ENCODE measurements at places on chromosomes 6 and 20.
A peak's percentile ranks its signal among the peaks of the same experiment; 100 is the strongest.

GRCh38 chr20:37327748-37328147 lies 18.2 kb upstream of the SRC start:
- DNase-seq, result no peak

GRCh38 chr6:84150705-84151104 lies 76.7 kb downstream of the CEP162 start:
- DNase-seq, result peak; percentile 4

DNA sequence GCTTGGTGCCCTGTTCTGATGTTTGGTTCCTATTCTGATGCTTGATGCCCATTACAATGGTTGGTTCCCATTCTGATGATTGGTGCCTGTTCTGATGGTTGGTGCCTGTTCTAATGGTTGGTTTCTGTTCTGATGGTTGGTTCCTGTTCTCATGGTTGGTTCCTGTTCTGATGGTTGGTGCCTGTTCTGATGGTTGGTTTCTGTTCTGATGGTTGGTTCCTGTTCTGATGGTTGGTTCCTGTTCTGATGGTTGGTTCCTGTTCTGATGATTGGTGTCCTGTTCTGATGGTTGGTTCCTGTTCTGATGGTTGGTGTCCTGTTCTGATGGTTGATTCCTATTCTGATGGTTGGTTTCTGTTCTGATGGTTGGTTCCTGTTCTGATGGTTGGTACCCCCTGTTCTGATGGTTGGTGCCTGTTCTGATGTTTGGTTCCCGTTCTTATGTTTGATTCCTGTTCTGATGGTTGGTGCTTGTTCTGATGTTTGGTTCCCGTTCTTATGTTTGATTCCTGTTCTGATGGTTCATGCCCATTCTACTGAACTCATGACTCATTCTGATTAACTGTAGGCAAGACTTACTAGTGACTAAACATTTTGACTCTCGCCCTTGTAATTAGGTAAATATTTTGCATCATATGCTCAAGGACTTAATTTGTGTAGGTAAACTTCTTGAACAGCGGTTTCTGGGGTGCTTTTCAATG lies 146.2 kb downstream of the DLL1 start:
- no peak for DNase-seq

- no peak for DNase-seq
Measured at GRCh38 chr6:109091314-109092024, 3.2 kb downstream of the SESN1 start.

GRCh38 chr6:15481390-15482291 lies 181.2 kb downstream of the DTNBP1 start:
- DNase-seq, result no peak

- no peak for DNase-seq
Measured at GRCh38 chr20:62733526-62733842, 24.8 kb downstream of the NTSR1 start.

- DNase-seq, result no peak
Measured at GRCh38 chr6:95551678-95552324, 25.5 kb upstream of the MANEA start.

DNA sequence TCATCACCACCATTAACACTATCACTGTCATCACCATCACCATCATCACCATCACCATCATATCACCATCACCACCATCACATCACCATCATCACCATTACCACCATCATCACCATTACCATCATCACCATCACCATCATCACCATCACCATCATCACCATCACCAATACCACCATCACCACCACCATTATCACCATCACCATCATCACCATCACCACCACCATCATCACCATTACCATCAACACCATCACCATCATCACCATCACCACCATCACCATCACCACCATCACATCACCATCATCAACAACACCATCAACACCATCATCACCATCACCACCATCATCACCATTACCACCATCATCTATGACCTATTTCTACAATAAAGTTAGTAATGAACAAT lies 86.1 kb upstream of the PDE10A start:
- no peak for DNase-seq

- DNase-seq, result no peak
Measured at GRCh38 chr6:99912657-99913056, 81.4 kb downstream of the MCHR2 start.

DNA sequence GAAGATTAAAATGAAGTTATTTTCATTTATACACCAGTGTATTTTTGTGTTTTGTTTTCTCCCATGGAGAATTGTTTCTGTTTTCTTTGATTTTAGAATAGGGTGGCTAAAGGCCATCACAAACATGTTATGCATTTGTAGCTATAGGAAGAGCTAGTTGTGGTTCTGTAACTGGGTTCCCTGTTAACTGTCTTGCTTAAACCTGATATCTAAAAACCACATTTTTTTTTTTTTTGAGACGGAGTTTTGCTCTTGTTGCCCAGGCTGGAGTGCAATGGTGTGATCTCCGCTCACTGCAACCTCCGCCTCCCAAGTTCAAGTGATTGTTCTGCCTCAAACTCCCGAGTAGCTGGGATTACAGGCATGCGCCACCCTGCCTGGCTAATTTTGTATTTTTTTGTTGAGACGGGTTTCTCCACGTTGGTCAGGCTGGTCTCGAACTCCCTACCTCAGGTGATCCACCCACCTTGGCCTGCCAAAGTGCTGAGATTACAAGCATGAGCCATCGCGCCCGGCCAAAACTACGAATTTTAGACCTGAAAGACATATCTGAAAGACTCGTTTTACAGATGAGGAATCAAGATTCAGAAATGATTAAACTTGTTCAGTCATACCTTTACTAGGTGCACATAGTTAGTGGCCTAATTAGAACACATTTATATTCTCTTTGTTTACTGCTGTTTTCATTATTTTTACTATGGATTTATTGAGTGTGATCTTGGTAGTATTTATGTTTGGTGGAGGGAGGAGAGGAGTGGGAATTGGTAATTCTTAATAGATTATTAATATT lies 18.0 kb downstream of the SCAF8 start:
- no peak for DNase-seq

- DNase-seq, result no peak
Measured at GRCh38 chr20:60372275-60372674, 414.1 kb downstream of the CDH26 start.

DNA sequence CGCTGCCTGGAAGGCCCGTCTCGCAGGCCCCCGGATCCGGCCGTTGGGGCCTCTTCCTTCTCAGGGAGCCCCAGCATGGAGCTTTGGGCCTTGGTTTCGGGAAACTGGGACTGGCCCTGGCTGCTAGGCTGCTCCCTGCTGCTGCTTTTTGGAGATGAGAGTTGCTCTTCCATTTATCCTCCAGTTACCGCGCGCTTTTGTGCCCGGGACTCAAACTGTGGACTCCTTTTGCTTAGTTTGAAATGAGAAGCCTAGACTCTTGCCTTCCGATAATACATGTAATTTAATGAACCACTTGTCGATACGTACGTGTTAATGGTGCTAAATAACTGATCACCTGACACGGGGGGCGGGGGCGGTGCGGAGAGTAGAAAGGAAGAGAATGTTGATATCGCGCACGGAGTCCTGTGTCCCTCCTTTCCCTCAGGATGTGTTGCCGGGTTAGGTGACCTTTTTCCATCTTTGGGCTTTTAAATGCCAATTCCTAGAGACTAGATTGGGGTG lies 968 bp downstream of the PHF3 start:
- no peak for DNase-seq

GRCh38 chr6:11463398-11463780 lies 74.2 kb upstream of the TMEM170B start:
- DNase-seq, result no peak

DNA sequence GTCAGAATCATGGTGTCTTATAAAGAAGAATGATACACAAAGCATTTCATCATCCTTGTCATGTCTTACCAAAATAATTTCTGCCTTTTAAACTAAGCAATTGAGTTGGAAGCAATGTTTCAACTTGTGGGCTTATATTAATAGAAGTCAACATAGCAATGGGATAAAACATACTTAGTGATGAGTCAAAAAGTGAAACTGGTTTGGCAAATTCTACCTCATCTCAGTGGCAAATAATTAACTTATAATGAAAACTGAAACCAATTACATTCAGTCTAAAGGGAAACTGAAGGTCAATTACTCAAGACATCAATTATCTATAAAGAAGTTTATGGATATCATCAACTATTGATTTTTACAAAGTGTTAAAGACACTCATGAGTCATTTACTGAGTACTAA lies 463.8 kb downstream of the BMP2 start:
- DNase-seq, result no peak

GRCh38 chr20:39533858-39534257 lies 571.7 kb downstream of the DHX35 start:
- DNase-seq, result no peak

DNA sequence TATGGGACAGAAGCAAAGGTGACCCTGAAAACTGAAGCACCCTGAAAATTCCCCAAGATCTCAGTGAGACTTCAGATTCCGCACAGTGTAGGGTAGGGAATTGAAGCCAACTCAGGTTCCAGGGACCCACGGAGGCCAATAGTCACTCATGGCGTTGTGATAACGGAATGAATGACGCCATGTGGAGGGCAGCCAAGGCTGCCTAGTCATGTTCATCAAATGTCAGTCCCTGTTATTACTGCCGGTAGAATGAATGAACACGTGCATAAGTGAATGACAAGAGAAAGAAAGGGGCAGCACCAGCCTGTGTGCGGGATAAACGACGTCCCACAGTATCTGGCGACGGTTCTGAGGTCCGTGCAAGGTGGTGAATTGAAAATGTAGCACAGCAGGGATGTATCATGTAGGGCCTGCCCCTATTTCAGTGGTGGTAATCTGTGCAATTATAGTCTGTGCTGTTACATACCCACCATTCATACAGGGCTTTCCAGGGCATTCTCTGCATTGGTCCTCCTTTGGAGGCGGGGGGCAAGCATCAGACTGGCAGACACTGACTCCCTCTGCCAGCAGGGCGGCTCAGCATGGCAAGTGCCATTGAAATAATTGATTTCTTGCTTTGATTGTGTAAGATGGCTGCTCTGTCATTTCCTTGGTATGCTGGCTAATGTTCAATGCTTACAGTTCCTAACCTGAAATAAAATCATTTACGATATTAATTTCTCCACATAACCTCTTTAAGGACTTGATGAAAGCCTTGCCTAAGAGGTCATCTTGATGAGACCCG lies 386.9 kb downstream of the CDH4 start:
- DNase-seq, result no peak

DNA sequence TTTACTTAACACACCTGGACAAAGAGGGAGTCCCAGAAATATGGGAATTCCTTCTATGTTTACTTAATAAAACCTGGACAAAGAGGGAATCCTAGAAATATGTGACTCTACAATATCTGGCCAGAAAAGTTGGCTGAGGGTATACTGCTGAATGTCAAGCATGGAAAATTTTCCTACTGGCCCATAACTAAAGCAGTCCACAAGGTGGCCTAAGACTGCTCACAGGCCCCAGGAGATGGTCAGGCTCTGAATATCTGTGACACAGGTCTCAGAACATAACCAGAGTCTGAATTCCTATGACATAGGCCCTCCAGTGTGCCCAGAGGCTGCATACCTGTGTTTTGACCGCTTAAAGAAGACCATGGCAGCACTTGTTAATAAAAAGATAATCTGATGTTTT lies 578.2 kb upstream of the NRSN1 start:
- no peak for DNase-seq

GRCh38 chr20:14950633-14951032 lies 613.2 kb upstream of the FLRT3 start:
- DNase-seq, result no peak

GRCh38 chr6:55833284-55833683 lies 42.1 kb downstream of the BMP5 start:
- DNase-seq, result no peak

- DNase-seq, result no peak
Measured at GRCh38 chr6:127272576-127272975, 5.9 kb downstream of the RNF146 start.

GRCh38 chr20:60050193-60050947 lies 92.1 kb downstream of the CDH26 start:
- DNase-seq, result no peak

DNA sequence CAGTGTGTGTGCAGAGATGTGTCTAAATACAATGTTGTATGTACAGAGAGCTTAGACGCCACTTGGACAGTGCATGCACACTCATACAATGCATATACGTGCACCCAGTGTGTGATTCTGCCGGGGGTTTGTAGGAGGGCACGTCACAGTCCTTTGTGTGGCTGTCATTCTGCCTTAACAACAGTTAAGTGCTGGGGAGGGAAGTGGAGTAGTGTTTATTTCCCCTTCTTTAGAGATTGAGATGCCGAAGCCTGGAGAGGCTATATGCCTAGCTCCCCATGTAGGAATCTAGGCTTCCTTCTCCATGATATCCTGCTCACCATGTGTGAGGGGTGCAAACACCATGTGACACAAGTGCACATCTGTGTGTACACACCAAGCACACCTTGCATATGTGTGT lies 38.2 kb downstream of the MDFI start:
- no peak for DNase-seq

DNA sequence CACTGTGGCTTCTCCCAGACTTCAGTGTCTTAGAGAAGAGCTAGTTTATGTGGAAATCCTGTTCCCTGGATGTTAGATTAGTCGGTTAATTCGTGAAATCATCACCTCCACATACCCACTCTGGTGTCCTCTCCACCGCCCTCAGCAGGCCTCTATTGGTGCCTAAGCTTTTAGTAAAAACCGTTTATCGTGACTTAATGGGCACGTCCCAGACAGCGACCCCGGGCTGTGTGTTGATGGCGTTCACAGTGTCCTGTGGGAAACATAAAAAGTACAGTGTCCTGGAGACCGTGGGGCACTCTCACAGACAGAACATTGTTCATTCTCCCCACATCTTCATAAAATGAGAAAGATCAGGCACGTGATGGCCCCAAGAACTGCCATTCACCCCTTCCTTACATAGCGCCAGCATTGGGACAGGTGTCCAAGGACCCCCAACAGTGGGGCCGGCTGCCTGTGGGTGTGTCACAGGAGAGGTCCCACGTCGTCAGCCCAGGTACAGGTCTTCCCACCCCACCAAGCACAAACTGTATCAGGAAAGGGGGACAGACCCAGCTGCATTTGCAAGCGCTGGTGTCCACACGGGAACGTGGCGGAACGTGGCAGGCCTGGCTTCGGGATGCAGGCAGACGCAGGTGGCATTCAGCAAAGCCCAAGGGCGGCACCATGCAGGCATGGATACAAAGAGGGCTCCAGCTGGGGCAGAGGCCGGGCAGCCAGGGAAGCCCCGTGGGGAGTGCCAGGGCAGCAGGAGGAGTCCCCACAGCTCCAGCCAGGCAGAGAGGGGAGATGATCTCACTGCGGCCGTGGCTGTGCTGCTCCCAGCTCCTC lies 237.7 kb downstream of the DLL1 start:
- no peak for DNase-seq

GRCh38 chr6:37840143-37840939 lies 20.8 kb downstream of the ZFAND3 start:
- DNase-seq, result no peak
